Stimulated activated CD4-positive, alpha-beta T cell treated with anti-CD3 and anti-CD28 coated beads, Interleukin-1b, Interleukin-23, amount 100 ng/mL, for 1 hour (primary cell): ENCODE measurements at places on chromosomes 1 and 21.

DNA sequence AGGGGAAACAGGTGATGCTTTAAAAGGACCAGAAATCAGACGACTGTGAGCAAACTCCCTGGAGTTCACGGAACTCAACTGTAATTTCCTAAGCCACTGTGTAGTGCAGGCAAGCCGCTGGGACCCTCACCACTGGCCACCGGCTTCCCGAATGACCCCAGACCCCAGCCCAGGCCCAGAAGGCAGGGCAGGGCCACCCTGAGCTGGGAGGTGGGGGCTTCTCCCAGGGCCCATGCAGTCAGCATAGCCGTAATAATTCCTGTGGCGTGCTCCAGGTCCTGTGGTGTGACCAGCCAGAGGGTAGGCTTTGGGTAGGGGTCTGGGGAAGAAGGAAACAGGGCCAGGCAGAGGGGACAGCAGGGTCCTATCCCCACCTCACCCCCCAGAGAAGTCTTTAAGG is 3.5 kb upstream of the ARF1 start:
- DNase-seq: no peak

GRCh38 chr1:179889589-179889988 is 7.5 kb downstream of the TOR1AIP1 start:
- no peak for DNase-seq

DNA sequence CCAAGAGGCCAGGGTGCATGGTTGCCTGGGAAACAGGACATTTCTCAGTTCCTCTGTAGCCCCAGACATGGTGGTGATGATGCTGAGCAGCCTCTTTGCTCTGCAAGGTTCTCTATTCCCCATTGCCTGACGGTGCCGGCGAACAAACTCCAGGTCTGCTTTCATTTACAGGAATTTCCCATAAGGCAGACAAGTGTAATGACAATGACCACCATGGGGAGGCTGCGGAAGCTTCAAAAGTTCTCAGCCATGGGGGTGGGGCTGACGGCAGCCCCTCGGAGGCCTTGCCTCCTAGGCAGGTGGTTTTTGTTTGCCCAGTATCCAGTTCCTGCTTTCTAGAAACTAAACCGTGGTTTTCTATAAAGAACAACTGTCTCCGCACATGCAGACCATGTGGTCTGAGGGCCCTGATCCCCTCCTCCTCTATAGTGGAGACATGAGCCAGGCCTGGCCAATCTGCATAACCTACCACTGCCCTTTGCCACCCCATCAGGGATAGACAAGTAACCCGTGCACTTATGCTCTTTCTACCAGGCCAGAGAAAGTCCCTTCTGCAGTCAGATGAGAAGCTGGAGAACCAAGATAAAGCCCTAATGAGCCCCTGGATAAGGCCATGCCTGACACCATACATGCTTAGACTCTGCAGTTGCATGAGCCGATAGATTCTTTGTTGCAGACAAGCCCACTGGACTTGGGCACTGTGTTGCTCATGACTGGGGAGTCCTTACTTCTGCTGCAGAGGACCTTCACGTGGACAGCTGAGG is 54.1 kb downstream of the LDLRAD2 start:
- no peak for DNase-seq

DNA sequence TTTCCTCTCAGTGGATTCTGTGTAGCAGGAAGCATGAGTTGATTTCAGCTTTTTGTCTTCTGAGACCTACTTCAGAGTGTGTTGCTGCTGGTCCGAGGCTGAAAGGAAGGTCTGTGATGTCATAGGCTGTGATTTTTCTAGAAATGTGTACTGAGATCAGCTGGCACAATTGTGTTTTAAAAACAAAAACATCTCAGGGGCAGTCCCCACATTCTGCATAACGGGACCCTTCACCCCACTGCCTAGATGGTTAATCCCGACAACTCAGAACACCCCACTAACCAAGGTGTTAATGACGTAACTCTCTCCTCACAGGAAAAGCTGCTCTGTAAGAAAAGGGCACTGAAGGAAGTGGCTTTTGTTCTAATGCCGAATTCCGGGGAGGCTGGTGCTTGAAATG is 59.8 kb upstream of the PPP2R5A start:
- no peak for DNase-seq

DNA sequence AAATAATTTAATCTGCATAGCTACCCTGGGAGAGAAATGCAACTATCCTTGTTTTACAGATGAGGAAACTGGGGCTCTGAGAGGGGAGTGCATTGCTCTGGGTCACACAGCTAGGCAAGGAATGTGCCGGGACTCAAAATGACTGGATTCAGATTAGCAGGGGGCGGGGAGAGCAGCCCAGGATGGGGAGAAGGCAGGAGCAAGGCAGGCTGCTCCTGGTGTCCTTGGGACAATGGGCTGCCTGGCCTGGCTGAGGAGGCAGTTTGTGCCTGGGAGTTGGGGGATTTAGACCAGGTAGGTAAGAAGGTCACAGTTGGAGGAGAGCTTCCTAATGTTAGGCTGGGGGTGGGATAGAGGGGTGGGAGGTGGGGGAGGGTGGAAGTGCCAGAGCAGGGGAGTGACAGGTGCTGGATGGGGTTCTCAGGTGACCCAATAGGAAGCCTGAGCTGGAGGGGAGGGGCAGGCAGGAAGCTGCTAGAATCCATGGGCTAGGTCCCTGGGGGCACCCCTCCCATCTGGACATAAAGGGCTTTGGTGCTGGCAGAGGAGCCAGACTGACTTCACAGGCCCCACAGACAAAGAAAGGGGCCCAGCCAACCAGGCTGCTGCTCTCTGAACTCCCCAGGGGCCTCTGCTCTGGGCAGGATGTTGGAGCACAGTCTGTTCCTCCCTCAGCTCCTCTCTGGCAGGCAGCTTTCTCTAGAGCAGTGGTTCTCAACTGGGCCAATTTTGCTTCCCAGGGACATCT is 29.0 kb downstream of the TRIM62 start:
- DNase-seq: no peak

GRCh38 chr1:7012461-7012924 is 227.2 kb downstream of the CAMTA1 start:
- DNase-seq: no peak

GRCh38 chr1:178725466-178726086 is 532 bp downstream of the RALGPS2 start:
- DNase-seq: no peak

DNA sequence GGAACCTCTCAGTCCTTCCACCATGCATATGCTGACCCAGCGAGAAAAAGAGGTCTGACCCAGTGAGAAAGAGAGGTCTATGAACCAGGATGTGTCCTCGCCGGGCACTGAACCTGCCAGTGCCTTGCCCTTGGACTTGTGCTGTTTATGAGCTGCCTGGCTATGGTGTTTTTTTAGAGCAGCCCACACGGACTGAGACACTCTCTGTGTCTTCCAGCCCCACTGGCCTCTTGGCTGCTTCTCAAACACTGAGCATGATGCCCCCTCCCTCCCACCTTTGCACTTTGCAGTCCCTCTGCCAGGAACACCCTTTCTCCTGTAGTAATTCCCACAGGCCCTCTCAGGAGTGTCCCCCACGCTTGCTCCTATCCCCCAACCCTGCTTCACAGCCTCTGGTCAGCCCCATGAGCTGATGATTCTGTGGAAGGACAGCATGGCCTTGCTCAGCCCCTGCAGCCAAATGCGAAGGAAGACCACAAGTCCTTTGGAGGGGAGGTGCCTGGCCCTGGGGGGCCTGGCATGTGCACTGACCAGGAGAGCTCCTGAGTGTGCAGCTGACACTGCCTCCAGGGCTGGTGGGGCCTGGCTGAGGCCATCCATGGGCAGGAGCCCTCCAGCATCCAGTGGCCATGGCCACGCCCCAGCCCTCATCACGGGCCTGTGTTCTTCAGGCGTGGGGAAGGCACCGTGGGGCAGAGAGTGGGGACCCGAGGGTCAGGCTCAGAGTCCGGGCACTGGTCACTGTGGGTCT is 23.8 kb downstream of the WNT3A start:
- no peak for DNase-seq

DNA sequence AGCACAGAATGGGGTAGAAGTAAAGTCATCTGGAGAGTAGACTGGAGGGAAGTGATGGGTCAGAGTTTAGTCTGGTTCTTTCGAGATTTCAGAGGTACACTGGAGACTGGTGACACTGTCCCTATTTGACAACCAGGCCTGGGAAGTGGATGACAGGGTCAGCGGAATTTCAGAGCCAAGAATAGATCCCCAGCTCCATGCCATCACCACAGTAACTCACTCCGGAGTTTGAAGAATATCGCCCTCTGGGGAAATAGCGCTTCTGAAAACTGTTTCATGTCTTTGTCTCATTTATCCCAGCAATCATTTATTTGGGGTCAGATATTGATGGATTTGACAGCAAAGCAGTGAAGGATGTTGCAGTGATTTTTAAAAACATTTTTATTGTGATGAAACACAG is 7.6 kb upstream of the NFASC start:
- DNase-seq: no peak

GRCh38 chr1:198117267-198117666 is 39.5 kb upstream of the NEK7 start:
- no peak for DNase-seq

DNA sequence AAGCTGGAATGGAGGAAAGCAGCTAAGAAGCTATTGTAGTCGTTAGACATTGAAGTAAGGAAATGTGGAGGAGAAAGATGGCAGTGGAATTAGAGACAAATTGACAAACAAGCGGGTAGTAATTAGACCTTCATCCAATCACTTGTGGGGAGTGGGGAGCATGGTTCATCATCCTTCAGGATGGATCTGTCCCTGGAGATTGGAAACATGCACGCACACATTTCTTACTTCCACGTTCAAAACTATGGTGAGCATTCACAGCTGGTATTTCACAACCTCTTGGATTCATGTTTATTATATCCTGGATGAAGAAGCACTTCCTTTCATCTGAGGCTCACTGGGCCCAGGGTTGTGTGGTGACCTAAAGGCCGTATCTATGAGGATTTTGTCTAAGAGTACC is 188.1 kb downstream of the ST6GALNAC3 start:
- DNase-seq: no peak

GRCh38 chr1:114021665-114022099 is 42.4 kb downstream of the OLFML3 start:
- no peak for DNase-seq

GRCh38 chr1:9275567-9276034 is 17.1 kb upstream of the SPSB1 start:
- peak; percentile 50 for DNase-seq

DNA sequence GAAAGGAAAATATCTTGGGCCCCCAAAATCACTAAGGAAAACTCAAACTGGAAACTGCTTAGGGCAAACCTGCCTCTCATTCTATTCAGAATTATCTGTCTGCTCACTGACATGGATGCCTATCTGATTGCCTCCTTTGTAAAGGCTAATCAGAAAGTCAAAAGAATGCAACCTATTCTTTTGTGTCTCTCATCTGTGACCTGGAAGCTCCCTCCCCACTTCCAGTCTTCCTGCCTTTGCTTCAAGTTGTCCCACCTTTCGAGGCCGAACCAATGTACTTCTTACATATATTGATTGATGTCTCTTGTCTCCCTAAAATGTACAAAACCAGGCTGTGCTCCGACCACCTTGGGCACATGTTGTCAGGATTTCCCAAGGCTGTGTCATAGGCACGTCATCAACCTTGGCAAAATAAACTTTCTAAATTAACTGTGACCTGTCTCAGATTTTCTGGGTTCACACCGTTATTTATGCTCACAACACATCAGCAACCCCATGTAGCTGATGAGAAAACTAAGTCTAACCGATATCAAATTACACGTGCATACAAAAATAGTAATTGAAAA is 302.3 kb upstream of the NRIP1 start:
- DNase-seq: no peak
